Activated T-helper 2 cell treated with anti-CD3 and anti-CD28 coated beads, Interferon-gamma antibody, Interleukin-2, Interleukin-4, amounts not matched to agents 10 μg/mL and 5 μg/mL and 100 μg/mL, durations not matched to agents 14 hours and 24 hours and 36 hours (primary cell): ENCODE measurements at places on chromosomes 5 and 9.

DNA sequence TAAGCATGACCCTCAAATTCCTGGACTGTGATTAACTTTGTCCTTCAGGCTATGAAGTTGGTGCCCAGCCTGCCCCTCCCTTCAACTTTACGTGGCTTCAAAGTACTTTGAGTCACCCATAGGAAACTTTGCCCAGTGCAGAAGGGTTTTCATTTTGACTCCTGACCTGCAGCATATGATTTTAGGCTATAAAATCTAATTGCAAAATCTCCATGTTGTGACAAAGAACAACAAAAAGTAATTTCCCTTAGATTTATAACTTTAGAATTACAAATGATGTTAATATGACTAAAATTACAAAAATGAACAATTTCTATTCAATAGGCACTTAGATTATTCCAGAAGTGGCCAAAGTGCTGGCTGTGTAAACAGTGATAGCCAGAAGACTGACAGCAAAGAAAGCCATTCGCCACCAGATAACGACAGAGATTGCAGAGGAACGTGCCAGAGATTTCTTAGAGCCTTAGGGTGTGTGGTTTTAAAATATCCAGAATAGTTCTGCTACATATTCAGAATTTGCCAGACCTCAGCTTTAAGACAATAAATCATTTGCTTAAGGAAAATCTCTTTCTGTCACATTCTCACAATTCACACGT is 197.4 kb downstream of the SEMA5A start:
- DNase-seq, result no peak

- DNase-seq, result no peak
Observed at GRCh38 chr9:6986141-6986815, 228.5 kb downstream of the KDM4C start.

GRCh38 chr5:57659886-57660285 is 177.3 kb upstream of the ACTBL2 start:
- DNase-seq, result no peak

DNA sequence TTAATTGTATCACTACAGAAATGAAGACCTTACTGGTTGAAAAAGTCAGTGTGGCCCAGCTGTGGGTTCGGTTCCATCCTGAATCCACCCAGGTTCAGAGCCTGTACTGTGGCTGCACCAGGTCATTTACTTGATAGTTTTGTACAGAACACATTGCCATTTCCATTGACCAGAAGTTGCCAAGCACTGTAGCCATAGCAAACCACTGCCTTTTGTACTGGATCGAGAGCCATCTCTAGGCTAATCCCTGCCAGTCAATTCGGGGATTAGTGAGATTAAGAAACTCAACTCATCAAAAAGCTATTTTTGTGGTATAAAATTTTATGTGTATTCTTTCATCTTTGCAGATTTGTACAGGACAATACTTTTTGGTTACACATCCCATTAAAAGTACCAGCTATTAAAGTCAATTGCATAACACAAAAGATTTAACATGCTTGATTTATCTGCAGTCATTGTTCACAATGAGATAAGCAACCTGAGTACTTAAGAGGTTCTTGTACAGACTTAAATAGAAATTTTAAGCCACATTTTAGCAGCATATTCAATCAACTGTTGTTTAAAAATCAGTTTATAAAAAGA is 108.5 kb upstream of the OTULINL start:
- no peak for DNase-seq

- peak; percentile 24 for DNase-seq
Observed at GRCh38 chr5:38809388-38810359, 36.1 kb upstream of the OSMR start.

DNA sequence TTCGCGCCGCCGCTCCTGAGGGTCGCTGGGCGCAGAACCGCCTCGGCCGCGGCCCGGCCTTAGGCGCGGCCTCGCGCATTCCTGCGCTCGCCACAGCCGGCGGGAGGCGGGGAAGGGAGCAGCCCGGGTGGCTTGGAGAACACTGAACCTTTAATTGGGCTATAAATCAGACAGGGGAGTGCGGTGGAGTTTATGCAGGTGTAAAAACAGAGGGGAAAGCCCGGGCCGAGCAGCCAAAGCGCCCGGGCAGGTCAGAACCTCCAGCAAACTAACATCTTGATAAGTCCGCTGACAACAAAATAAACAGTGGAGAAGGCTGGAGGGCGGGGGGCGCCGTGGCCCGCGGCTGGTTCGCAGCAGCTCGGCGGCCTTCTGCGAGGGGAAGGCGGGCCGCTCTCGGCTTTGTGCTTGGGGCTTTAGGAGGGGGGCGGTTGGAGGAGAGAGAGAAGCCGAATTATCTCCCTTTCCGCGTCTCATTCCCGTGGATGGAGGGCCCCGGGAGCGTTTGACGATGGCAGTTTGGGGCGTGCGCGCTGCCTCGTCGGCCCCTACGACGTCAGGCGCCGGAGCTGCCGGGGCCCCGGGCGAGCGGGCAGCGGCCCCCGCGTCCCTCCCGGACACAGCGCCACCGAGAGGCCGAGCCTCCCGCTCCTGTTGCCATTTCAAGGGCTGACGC is 11.3 kb downstream of the FOXD1 start:
- no peak for DNase-seq

- DNase-seq, result no peak
Observed at GRCh38 chr5:143645356-143645755, 166.6 kb upstream of the HMHB1 start.

DNA sequence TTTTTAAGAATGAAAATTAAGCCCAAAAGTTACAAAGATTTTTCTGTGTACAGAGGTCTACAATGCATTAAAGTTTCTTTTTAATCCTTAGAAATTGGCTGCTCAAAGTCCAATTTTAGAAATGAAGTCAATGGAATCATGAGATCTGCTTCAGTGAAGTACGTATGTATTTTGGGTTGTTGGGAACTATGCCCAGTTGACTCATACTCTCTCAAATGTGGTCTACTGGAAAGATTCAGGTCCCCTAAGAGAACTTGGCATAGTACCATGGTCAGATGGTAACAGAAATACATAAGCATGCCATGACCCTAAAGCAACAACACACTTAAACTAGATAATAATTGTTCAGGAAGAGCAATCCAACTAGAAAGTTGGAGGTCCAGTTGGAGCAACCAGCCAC is 23.0 kb downstream of the FBLL1 start:
- no peak for DNase-seq

DNA sequence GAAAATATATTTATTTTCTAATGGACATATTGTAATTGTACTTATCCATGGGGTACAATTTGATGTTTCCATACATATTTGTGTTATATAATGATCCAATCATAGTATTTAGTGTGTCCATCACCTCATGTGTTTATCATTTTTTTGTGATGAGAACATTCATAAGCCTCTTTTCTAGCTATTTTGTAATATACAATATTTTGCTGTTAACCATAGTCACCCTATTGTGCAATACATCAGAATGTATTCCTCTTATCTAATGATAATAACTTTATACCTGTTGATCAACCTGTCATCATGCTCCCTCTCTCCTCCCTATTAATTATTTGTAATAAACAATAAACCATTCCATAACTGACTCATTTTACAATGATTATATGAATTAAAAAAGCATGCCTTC is 93.2 kb downstream of the ISL1 start:
- no peak for DNase-seq

- DNase-seq, result peak; percentile 36
Observed at GRCh38 chr9:126490871-126491567, 122.7 kb upstream of the LMX1B start.

DNA sequence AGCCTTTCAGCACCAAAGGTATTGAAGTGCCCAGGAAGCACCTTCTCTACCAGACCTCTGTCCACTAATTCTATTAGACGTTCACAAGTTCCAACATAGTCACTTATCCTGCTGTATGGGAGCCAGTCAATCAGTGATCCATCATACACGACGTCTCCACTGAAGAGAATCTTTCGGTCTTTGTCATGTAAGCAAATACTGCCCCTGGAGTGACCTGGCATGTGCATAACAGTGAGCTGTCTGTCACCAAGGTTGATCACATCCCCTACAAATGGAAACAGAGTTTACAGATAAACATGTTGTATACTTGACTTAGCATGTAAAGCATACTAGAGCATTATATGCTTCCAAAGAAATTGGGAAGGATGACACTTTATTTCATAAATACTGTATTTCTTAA is 13.3 kb downstream of the MBLAC2 start:
- no peak for DNase-seq

DNA sequence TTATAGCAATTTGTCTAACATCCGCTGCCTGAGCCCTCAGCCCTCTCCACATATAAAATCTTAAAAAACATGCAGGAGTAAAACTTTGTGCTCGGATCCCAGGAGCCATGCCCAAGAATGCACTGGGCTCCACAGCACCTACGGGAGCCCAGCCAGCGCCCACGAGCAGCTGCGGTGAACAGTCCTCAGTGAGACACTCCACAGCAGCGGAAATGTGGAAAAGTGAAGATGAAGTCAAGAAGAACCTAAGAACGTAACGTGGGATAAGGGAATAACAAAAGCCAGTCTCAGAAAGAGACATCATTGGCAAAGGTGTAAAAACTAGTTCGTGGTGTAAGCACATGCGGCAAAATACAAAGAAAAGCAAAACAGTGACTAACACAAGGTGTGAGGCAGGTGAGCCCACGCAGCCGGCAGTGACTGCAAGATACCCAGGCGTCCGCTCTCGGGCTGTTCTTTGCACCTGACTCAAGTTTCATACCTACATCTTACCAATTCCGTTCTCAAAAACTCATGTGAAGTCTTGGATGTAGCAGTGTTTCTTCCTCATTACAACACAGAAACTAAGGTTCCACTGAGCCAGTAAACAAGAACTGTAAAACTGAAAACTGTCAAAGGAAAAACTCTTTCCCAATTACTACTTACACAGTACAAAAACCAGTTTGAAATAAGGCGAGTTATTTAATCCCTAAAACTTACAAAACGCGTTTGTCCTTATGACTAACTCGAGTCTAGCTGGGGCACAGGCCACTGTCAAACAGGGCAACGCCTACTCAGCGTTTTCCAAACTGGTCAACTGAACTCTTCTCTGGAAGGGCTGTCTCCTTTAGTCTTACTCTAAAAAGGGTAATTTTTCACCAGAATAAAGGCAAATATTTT is 1.7 kb downstream of the CAMSAP1 start:
- no peak for DNase-seq

- DNase-seq, result no peak
Observed at GRCh38 chr5:59711310-59711709, 182.2 kb downstream of the PDE4D start.

GRCh38 chr9:133499132-133499891 is 20.4 kb upstream of the SLC2A6 start:
- DNase-seq, result no peak

GRCh38 chr9:135887585-135888050 is 19.7 kb downstream of the CAMSAP1 start:
- peak; percentile 55 for DNase-seq

DNA sequence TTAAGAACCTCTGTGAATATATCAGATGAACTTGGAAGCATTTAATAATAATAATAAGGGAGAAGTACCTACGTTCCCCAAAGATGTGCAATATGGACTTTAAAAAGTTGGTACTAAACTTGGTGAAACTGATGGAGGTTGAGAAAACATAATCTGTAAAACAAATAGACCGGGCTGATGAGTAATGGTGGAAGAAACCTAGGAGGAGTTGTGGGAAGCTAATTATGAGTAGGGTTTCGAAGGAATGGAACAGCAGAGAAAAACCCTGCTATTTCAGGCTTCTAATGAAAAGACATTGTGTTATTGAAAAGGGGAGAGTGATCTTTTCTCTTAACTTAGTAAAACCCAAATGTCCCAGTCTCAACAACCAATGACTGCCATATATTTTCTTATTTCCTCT is 229.3 kb downstream of the PCSK1 start:
- no peak for DNase-seq

DNA sequence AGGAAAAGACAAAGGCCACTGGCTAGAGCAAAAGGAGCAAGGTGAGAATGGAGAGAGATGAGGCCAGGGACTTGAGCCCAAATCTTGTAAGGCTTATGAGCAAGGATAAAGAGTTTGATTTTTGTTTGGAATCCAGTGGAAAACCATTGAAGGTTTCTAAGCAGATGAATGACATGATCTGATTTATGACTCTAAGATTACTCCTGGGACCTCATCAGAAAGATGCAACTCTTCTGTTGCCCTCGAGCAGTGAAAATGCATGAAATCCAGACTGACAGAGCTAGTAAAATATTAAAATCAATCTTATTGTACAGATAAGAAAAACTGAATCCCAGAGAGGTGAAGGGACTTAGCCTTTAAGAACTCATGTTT is 677 bp downstream of the MFAP3 start:
- DNase-seq, result no peak

DNA sequence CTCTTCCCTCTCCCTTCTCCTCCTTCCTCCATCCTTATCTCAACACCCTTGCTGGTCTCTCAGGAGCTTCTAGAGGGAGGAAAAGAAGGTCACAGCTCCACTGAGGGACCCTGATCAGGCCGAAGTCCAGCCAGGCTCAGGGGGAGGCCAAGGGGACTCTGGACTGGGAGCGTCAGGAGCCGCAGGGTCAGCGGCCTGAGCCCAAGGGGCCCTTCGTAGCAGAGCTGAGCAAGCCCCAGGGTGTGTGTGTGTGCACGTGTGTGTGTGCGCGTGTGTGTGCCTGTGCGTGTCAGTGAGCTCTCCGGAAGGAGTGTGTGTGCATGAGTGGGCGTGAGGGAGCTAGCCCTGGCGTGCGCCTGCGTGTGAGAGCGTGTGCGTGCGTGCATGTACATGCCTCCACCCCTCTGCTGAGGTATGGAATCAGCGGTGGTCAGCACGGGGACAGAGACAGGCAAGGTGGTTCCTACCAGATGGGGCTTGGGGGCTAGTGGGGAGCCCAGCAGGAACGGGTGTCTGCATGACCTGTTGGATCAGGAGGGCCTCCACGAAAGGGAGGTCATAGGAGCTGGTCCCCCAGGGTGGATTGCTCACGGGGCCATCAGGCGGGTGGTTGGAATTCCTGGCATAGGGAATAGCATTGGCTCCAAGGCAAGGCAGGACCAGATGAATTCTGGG is 10.0 kb upstream of the AGPAT2 start:
- no peak for DNase-seq

- no peak for DNase-seq
Observed at GRCh38 chr5:99543841-99544240, 615.0 kb upstream of the CHD1 start.

DNA sequence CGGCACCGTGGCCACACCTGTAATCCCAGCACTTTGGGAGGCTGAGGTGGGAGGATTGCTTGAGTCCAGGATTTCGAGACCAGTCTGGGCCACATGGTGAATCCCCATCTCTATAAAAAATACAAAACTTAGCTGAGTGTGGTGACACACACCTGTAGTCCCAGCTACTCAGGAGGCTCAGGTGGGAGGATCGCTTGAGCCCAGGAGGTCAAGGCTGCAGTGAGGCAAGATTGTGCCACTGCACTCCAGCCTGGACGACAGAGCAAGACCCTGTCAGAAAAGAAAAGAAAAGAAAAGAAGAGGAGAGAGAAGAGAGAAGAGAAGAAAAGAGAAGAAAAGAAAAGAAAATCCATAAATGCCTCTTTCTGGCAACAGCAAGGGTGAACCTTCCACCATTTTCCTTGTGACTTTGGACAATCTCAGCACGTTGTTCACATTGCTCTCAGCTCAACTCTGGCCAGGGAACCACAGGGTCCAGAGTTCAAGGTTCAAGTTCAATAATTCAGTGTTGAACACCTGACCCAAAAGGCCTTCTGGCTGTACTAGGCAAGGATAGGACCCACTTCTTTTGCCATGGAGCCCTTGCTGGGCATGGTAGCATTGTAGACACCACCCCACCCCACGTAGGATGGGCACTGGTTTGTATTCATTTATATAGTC is 14.6 kb upstream of the DUSP1 start:
- no peak for DNase-seq

GRCh38 chr5:147446523-147446922 is 63.3 kb downstream of the DPYSL3 start:
- no peak for DNase-seq

- no peak for DNase-seq
Observed at GRCh38 chr5:116563736-116564308, 10.8 kb downstream of the SEMA6A start.
